ENCODE measurements at places on chromosomes 1 and 21.

GRCh38 chr1:165635329-165635728 lies 4.3 kb downstream of the MGST3 start:
- DNase-seq, result no peak

GRCh38 chr1:200896531-200897196 lies 2.0 kb downstream of the INAVA start:
- no peak for DNase-seq

DNA sequence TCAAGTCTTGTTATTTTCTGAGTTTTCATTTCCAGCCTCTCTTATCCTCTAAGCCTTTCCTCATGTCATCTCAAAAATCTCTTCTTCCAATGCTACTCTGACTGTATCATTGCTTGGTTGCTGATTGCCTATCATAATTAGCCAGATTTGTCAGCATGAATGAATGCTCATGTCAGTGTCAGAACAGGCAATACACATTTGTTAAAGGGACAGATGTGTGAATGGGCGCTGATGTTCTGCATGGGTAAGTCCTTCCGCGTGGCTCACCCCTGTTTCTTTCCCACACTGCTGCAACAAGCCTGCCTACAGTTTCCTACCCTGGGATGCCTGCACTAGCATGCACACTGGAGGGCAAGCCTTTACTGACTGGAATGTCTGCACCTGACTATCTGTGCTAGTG lies 100.6 kb downstream of the RHOU start:
- no peak for DNase-seq

- DNase-seq, result no peak
These were observed 36.7 kb upstream of the WASF2 start for GRCh38 chr1:27526569-27527222.

DNA sequence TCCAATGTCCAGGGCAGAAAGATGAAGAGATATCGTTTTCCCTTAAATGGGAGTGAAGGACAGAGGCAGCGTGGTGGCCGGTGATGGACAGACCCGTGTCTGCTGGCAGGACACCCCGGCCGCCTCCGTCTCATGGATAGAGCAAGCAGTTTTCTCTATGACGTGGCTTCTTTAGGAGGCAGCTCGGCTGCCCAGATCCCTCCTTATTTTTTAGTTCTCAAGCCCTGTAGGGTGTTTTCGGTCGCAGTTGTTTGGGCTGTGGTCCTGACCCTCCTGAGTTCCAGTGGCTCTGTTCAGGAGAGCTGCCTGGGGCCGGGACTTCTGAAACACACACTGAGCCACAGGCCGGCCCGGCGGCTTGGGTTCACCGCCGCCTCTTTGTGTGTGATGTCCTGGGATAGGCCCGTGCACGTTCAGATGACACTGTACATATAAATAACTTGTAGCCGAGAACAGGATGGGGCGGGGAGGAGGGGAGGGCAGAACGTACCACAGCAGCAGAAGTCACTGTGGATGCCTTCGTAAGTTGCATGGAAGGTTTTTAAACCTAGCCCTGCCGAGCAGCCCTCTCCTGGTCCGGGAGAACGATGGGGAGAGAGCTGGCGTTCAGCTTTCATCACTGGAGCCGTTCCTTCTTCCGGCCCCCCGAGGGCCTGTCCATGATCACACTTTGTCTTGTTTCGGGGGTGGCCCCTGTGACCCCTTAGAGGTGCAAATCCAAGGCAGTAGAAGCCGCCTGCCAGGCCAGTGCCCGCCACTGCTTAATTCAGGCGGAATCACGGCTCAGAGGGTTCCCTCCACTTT lies 65.2 kb downstream of the SIK1 start:
- DNase-seq, result no peak

DNA sequence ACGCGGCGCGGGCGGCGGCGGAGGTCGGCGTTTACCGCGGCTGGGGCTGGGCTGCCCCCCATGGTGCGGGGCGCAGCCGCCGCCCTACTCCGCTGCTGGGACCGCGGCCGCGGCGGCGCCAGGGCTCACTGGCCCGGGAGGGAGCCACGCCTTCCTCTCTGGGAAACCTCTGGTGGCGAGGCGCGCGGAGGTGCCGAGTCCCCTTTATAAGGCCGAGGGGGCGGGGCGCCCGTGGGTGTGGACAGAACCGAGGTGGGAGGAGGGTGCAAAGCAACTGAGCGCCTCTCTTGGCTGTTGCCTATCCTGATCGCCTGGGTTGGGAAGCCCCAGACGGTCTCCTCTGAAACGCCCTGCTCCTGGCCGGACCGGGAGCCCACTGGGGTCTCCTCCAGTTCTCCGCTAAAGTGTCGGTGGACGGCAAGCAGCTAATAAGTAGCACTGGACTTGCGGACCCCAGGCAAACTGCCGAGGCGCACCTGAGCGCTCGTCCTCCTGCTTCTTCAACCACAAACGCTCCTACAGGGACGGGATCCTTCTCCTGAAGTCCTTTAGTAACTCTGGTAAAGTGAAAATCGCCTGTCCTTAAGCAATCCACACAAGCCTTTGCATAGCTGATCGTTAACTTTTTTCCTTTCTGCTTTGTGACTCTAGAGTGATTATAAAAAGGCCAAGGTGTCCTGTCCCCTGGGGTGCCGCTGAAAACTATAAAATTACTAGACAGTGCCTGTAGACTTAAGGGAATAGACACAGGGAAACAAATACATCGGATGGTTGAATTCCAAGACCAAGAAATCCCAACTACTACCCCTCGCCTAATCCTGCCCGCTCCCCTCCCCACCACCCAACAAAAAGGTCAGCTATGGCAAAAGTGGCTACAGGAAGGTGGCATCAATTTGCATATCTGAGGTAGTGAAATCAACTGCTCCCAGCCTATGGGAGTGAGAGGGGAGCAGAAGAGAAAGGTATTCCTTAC lies at the start of gene PTGER3:
TSS of gene PTGER3 (minus strand) at position 182 of the 973 bp plus-strand sequence. CDS start 239 bp downstream, outside the sequence.
- no peak for DNase-seq
